ENCODE measurements at places on chromosomes 5 and 9.
A peak's percentile ranks its signal among the peaks of the same experiment; 100 is the strongest.

- DNase-seq: no peak
Measured at GRCh38 chr9:81620002-81620390, 69.4 kb downstream of the TLE1 start.

DNA sequence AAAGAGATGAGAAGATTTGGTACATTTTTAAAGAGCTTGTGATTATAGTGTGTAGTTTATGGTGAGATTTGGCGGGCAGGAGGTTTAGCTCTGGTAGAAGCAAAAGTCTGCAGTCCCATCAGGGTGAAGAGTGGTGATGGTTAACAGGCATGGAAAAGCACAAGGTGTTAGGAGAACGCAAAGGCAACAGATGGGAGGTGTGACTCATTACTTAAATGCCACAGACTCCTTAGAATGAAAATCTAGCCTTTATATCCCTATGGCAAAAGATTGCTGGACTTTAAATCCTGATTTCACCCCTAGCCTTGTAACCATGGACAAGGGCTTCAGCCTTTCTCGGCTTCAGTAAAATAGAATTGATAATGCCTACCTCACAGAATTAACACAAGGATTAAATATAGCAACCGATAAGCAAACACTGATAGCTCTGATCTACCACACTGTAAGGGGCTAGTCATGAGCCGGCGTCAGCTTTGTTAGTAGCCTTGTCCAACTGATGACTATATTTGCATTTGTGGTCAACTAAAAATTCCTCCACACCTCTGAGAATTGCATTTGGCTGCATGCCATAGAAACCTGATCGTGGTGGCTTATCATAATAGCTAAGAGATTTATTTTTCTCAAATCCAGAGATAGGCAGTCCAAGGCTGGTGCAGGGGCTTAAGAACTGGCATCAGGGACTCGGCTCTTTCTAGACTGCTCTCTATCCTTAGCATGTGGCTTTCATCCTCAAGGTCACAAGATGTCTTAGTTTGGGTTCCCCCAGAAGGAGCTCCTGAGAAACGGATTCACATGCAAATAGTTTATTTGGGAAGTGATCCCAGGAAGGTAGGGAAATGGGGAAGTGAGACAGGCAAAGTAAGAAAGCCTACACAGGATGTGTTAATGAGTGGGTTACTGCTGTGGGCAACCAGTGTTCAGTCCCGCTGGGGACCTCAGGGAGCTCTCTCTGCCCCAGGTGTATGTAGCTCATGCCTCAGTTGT, 19.6 kb downstream of the MFAP3 start:
- no peak for DNase-seq

- DNase-seq: no peak
Measured at GRCh38 chr9:95626885-95627558, 110.3 kb upstream of the PTCH1 start.

- no peak for DNase-seq
Measured at GRCh38 chr5:175693741-175694140, 35.9 kb downstream of the HRH2 start.

GRCh38 chr9:88414298-88414697, 26.1 kb downstream of the SPIN1 start:
- no peak for DNase-seq

DNA sequence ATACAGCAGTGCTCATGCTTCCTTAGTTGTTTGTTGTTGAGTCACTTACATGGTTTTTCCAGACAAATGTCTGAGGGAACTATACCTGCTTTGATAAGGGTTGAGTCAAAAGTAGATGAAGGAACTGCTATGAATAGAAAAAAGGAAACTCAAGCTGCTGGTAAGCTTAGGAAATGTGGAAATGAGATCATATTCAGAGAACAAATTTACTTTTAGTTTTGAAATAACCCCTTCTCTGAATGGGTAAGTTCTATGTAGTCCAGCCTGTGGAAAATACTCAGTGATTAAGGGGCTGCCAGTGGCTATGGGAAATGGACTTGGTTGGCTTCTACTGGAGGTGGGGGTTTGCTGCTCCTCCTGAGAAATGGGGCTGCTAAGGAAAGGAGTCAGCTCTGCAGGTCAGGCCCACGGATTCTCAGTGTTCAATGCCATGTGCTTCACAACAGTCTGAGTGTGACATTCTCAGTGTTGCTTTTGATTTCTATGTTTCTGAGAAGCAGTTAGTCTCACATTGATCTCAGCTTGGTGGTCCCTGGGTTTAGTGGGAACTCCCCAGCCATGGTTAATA, 47.7 kb upstream of the GLRX start:
- peak; percentile 23 for DNase-seq

DNA sequence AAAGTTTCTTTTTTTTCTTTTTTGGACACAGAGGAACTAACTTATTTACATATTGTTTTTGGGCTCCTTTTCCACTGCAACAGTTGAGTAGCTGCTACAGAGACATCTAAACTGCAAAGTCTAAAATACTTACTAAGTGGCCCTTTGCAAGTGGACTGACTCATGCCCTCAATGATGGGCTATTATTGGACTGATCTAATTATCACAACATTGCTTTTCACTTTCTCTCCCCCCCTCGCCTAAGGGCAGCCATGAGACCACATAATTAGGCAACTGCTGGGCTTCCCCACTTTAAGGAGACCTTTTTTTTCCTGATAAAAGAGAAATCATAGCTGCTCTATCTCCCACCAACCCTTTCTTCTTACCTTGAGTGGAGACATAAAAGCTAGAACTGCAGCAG, 47.0 kb downstream of the PLK2 start:
- DNase-seq: no peak

GRCh38 chr9:114757395-114757794, 48.4 kb downstream of the TNFSF15 start:
- DNase-seq: no peak
